LoVo (cell line): ENCODE measurements at places on chromosomes 5 and 9.

DNA sequence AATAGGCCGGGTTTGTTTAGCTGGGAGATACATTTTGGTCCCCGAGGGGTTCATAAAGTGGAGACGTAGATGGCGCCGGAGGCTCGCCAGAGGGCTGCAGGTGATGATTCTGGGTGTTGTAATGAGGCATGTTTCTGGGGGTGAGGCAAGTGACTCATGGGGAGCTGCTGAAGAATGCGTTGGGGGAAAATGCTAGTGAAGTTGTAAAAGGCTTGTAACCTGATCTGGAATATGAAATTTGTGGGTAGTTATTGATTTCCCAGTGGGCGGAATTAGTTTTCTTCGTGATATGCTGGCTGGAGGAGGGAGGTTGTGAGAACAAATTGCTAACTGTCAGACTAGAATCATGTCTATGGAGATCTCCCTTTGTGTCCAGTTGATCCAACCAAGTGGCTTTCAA, 158.3 kb downstream of the DOCK2 start:
- DNase-seq = no peak

- no peak for DNase-seq
Observed at GRCh38 chr5:19492861-19493260, 495.1 kb downstream of the CDH18 start.

GRCh38 chr5:19771174-19771835, 216.7 kb downstream of the CDH18 start:
- DNase-seq = no peak

DNA sequence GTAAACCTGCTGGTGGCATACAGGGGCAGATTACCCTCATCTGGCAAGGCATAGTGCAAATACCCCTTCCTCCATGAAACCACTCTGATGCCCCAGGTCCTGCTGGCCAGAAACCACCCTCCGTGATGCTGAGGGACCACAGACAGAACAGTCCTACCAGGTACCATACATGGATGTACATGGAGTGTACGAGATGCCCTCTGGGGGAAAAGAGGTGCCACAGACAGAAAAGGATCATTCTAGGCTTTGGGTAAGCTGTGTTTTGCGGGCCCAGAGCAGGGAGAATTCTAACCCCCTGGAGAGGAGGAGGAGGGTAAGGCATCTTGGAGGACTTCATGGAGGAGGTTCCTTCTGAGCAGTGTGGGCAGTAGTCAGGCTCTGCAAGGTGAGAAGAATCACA, 68.3 kb downstream of the GABBR2 start:
- no peak for DNase-seq

- DNase-seq = no peak
Observed at GRCh38 chr5:176389135-176390123, 878 bp downstream of the HIGD2A start.

DNA sequence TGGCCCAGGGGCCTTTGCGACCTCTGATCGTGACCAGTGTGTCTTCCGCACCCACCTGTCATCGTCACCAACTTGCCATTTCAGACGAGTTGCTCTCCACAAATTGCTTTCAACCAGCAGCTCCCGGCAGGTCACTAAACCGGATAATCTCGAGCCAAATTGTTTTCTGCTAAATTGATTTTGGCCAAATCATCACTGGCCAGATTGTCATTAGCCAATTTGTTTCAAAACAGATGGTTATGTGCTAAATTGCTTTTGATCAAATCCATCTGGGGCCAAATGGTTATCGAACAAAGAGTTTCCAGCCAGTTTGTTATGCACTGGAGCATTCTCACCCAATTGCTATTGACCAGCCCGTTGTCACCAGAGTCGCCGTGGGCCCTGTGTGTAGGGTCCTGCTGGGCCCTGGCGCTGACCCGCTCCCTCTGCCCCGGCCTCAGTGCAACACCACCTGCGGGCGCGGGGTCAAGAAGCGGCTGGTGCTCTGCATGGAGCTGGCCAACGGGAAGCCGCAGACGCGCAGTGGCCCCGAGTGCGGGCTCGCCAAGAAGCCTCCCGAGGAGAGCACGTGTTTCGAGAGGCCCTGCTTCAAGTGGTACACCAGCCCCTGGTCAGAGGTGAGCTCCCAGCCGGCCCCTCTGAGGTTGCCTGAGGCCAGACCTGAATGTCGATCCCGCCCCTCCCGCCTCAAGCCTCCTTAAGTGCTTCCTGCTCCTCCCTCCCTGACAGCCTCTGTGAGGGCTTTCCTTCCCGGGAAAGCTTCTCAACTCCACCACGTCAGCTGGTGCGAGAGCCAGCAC, 35.6 kb downstream of the ADAMTSL2 start:
- no peak for DNase-seq

DNA sequence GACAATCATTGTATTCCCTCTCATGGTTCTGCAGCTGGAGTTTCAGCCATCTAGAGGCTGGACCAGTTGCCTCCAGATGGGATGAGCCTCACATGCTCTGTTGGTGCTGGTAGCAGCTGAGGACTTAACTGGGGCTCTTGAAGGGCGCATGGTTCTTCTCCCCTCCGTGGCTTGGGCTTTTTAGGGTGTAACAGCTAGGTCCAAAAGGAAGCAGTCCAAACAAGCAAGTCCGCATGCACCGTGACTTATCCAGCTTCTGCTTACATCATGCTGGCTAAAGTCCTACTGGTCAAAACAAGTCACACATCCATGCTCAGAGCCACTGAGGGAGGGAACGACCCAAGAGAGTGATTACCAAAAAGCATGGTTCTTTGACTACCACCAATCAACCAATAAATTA, 31.6 kb upstream of the SH3RF2 start:
- DNase-seq = no peak

- no peak for DNase-seq
Observed at GRCh38 chr5:16502866-16503265, 37.3 kb upstream of the ZNF622 start.

- no peak for DNase-seq
Observed at GRCh38 chr9:33868440-33868973, 51.5 kb downstream of the UBE2R2 start.

DNA sequence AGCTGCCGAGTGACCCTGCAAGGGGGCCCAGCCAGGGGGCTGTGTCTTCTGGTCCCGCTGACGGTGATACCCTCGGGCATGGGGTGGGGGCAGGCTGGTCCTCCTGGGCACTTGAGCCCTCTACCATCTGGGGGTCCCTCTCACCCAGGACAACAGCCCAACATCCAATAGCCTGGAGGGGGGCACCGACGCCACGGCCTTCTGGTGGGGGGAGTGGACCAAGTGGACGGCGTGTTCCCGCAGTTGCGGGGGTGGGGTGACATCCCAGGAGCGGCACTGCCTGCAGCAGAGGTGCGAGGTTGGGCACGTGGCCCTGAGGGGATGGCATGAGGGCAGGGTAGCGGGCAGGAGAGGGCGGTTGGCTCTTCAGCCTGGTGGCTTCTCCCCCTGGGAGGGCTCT, 2.8 kb downstream of the ADAMTSL2 start:
- DNase-seq = no peak

DNA sequence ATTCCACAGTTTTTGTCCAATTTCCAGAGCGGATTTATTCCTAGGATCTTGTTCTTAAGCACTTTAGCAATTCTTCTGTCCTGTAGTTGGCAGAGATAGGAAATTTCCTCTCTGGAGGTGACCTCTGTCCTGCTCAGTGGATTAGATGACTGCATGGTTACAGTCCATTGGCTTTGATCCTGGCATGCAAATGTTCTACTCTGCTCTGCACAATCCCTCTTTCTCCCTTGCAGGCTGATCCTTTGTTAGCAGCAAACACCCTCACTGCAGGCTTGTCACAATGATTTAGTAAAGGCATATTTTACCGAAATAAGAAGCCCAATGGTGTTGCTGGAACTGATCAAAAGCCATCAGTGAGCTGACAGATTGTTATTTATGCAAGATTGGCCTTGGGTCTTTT, 243.8 kb downstream of the COX7C start:
- no peak for DNase-seq

DNA sequence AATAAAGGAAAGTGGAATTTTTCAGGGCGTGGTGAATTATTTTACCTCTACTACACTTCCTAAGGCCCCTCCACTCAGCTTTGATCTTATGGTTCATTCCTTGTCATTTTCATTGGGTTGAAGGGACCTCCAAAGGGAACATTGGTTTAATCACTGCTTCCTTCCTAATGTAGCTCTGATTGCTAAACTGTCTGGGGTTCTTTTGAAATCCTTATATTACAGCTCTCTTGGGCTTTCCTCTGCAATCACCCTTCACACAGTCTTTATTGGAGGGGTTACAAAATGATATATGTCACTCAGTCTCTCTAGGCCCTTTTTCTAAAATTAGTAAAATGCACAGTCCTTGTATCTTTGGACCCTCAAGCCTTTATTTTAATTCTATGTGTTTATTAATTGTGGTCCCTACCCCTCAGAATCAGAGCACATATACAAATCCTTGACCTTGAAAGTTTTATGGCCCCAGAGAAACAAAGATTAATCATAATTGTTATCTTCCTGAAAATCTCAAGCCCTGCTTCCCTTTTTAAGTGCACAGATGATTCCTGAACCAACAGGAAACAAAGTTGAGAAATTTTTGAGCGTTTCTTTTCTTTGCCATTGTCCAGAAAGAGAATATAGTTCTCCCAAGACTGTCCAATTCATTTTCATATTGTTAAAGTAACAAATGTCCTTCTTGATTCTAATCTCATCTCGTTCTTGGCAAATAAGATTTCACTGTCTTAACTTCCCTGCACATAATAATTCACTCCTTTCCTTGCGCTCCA, 330.0 kb downstream of the ARRDC3 start:
- DNase-seq = no peak

DNA sequence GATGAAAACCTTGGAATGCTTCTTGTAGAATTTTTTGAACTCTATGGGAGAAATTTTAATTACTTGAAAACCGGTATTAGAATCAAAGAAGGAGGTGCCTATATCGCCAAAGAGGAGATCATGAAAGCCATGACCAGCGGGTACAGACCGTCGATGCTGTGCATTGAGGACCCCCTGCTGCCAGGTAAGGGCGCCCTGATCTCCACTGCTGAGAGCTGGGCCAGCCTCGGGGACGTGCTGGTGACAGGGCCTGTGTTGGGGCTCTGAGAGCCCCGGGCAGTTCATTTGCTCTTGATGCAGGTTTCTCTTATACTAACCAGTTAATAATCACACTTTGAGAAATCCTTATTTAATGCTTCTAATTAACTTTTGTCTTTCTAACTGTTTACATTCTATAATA, 33.0 kb downstream of the TENT4A start:
- DNase-seq = no peak

GRCh38 chr5:132101385-132101880, 27.8 kb downstream of the CSF2 start:
- DNase-seq = no peak

DNA sequence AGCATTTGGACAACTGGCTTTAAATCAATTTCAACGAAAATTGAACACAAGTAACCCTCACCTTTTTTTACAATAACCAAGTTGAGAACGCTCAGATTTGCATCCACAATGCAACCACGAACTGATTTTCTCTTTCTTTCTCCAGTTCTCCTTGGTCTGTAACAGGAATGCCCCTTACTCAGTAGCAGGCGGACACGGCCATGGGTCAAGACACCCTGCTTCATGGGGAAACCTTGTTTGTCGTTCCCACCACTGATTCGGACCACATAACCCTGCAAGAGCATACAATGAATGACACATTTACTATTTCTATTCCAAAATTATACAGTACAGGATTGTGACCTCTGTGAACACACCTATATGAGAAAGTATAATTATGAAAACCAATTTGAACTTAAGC, 1.4 kb downstream of the RPS6 start:
- DNase-seq = no peak

GRCh38 chr9:78397045-78397444, 100.1 kb downstream of the PSAT1 start:
- DNase-seq = no peak

- DNase-seq = no peak
Observed at GRCh38 chr5:120435129-120435528, 29.0 kb upstream of the PRR16 start.

DNA sequence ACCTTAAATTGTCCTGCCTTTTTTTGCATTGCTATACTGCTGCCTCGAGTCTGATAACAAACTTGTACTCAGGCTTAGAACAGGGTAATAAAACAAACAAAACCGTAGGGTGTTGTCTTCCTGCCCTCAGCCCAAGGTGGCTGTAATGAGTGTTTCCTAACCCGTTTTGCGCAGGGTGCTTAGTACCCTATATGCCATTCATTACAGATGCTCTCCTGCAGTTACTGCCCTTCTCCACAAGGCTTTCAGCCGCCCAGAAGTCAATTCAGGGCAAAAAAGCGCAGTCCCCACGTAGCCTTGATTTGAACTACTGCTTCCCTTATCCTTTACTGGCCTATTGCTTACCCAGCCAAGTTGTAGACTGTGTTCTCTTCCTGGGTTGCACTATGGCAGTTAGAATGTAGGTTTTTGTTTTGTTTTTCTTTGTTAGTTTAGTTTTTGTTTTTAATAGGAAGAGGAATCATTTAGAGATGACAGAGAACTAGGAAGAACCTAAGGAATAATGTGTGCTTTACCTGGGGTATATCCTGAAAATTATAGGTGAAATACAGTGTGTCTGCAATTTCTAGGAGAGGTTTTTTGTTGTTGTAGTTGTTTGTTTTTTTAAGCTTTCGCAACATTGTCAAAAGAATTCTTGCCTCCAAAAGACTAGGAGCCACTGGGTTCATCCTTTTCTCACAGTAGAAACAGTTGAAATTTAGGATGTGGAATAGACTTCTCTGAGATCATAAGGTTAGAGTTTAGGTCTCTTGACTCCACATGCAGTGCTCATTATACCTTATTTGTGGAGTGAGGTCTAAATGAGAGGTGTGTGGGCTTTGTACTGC, 1.3 kb downstream of the HMGXB3 start:
- DNase-seq = peak; percentile 78

- no peak for DNase-seq
Observed at GRCh38 chr5:178068293-178068692, 45.0 kb upstream of the N4BP3 start.

GRCh38 chr5:56671571-56671970, 143.8 kb upstream of the MAP3K1 start:
- no peak for DNase-seq

DNA sequence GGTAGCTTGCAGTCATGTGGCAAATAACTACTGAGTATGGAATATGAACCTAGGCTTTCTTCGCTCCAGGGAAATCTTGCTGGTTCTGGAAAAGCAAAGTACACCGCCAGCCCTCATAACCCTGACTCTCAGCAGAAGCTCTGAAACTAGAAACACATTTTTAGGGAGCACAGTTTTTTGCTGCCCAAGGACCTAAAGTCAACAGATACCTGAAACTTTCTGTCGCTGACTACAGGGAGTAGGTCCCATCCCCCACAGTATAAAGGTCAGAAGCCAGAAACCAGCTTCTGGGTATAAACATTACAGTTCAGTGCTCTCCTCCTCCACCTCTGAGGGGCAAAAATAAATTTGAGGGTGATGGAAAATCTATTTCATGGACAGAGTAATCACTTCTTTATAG, 3.0 kb downstream of the ATOX1 start:
- DNase-seq = no peak

DNA sequence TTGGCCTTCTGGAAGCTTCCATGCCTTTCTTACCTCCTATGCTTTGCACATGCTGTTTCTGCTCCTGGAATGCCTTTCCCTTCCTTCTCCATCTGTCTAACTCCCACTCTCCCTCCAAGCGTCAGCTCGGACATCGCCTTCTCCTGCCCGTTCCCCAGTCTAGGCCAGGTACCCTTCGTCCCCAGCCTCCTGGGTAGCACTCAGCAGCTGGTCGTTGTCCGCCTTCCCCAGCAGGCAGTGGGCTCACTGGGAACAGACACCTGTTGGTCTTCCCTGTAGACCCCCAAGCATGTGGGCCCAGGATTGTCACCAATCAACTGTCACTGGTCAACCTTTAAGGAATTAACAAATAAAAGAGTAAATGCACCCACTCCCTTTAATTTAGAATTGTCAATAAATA, 202.2 kb downstream of the RGS3 start:
- no peak for DNase-seq

- peak; percentile 54 for DNase-seq
Observed at GRCh38 chr5:176675676-176676360, 28.5 kb downstream of the TSPAN17 start.

- DNase-seq = no peak
Observed at GRCh38 chr5:77558266-77558665, 66.2 kb upstream of the WDR41 start.
